Gastrocnemius medialis (tissue), 4 donors: ENCODE measurements at places on chromosomes 6 and 20. TPM values are rescaled to one million over a fixed set of nuclear protein-coding genes. Genes with fewer than 3 reads are reported as not detected.

GRCh38 chr6:3405182-3405518, 51.7 kb downstream of the SLC22A23 start:
- no peak for DNase-seq

DNA sequence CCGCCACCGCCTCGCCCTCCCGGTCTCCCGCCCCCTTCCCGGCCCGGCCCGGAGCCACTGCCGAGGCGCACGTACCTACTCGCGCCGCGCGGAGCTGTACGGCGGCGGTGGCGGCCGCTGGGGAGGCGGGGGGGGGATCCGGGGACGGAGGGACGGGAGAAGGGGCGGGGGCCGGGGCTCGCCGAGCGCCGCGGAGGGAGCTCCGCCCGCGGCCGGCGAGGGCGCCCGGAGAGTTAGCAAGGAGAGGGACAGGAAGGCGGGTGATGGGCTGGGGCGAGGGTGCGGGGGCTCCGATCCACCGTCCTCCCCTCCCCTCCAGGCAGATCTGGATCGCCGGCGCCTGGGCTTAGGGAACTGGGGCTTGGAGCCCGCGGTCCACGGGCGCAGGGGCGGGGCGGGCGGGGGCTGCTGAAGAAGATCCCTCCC, 548 bp upstream of the TMEM74B start:
- DNase-seq: no peak

DNA sequence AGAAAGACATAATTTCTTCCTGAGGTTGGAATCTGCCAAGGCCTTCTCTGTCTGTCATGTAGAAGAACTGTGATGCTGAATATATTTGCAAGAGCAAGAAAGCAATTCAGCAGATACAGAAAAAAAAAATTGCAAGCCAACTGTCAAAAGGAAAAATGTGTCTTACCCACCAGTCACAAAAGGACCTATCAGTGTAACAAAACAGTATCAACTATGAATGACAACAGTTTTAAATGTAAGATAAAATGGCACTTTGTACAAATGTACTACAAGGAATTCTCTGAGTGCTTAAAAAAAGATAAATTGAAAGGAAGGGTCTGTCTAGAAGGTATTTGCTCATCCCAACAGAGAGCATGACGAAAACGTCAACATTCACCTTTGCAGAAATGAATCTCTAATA, 185.3 kb upstream of the TFAP2D start:
- DNase-seq: no peak

DNA sequence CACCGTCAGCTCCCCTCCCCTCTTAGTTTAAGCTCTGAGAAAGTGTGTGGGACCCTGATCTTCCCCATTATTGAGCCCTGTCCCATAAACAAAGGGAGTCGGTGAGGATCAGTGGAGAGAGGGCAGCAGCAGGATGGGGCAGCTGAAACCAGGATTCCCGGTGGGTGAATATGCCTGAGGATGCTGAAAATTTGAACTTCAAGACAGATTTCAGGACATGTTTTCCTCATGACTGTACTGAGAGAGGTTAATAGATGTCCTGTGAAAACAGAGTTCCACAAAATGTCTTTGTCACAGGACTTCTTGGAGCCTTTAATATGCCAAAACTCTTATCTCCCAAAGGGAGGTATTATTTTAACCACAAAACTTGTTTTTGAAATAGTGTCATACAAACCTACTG, 53.5 kb upstream of the SLC22A16 start:
- DNase-seq: no peak

GRCh38 chr6:152050451-152051195, 243.1 kb downstream of the ESR1 start:
- no peak for DNase-seq

ZNF334 gene
- total RNA-seq: 0.15 TPM

IRAK1BP1 gene
- 1.00 TPM for total RNA-seq

ADISSP gene
- 16.4 TPM for total RNA-seq
